ENCODE measurements at places on chromosomes 11 and 22. TPM values are rescaled to one million over a fixed set of nuclear protein-coding genes. Genes with fewer than 3 reads are reported as not detected.

Gene CAPN5
- total RNA-seq: 15.7 TPM

Gene DNAJB7
- not detected for total RNA-seq

Gene B4GALNT4
- 2.5 TPM for total RNA-seq

Gene TCN2
- total RNA-seq: 40.7 TPM

Gene OR4X1
- not detected for total RNA-seq

Gene MRPL16
- 45.6 TPM for total RNA-seq

Gene GRIA4
- not detected for total RNA-seq

Gene RASL10A
- 0.09 TPM for total RNA-seq

Gene OR56A4
- not detected for total RNA-seq

Gene IL17REL
- total RNA-seq: not detected
